ENCODE measurements at places on chromosomes 4 and X. TPM values are rescaled to one million over a fixed set of nuclear protein-coding genes. Genes with fewer than 3 reads are reported as not detected.

Gene HHIP
- not detected for total RNA-seq

Gene STBD1
- total RNA-seq, result 0.63 TPM

Gene HCCS
- total RNA-seq, result 26.8 TPM

Gene ZNF280C
- 5.3 TPM for total RNA-seq

GRCh38 chrX:386768-387575, at the start of gene PPP2R3B:
Gene PPP2R3B (minus strand): TSS chrX:386907. CDS start chrX:386691, 216 bp downstream.
- peaks cover 7% of the 10 kb centered on the region for H3K4me1 ChIP-seq
- peaks cover 3% of the 10 kb centered on the region for H3K36me3 ChIP-seq
- H3K27me3 ChIP-seq, result peaks cover 3% of the 10 kb centered on the region
- peak within 1 kb of the TSS; percentile 99 for H3K27ac ChIP-seq
- peak within 1 kb of the TSS; percentile 90 for H3K4me3 ChIP-seq

DNA sequence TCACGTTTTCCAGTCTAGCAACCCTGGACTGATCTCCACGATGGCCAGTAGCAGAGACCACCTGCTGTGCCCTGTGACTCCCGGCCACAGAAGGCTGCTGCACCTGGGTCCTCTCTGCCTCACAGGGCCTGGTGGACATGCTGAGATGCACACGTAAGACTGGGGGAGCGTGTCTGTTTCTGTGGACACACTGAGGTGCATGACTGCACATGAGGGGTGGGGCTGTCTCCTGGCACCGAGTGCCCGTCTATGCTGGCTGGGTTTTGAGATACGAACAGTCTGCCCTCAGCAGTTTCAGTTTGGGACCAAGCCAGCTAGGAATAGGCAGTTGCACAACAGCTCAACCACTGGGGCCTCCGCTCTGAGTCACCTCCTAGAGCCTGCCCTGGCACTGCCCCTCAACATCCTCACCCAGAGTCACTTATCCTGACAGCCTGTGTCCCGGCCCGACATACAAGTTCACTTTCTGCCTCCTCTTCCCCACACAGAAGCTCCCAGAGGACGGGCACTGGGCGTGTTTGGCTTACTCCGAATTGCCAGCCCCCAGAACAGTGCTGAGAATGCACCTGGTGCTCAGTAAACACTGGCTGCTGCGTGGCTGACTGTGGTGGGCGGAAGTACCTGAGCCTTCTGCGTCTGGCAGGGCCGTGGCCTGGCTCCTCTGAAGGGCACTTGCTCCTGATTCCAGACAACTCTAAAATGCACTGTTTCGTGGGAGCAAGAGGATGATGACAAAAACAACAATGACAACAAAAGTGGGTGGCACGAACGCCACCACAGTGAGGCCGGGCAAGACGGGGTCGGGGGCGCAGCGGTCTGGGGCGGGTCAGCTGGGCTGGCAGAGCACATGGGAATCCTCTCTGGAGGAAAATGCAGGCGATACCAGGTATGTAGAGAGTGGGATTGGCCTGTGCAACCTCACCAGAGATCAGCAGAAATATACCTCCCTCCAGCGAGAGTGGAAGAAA, 30.9 kb downstream of the RNF212 start:
- H3K27me3 ChIP-seq, result peaks cover 29% of the 10 kb centered on the region
- H3K4me3 ChIP-seq, result no peak overlapping the region
- no peaks in the 10 kb centered on the region for H3K36me3 ChIP-seq
- DNase-seq, result no peak
- no peak overlapping the region for H3K27ac ChIP-seq

GRCh38 chr4:69731847-69732246, 28.6 kb downstream of the SULT1B1 start:
- DNase-seq, result no peak
- H3K27me3 ChIP-seq, result no peaks in the 10 kb centered on the region
- peaks cover 2% of the 10 kb centered on the region for H3K36me3 ChIP-seq
- no peaks in the 10 kb centered on the region for H3K4me1 ChIP-seq
- H3K27ac ChIP-seq, result no peak overlapping the region
- H3K4me3 ChIP-seq, result no peak overlapping the region

GRCh38 chr4:39330353-39330752, 35.8 kb downstream of the RFC1 start:
- no peak for DNase-seq
- H3K27ac ChIP-seq, result no peak overlapping the region
- peaks cover 14% of the 10 kb centered on the region for H3K4me1 ChIP-seq
- H3K36me3 ChIP-seq, result peaks cover 22% of the 10 kb centered on the region

DNA sequence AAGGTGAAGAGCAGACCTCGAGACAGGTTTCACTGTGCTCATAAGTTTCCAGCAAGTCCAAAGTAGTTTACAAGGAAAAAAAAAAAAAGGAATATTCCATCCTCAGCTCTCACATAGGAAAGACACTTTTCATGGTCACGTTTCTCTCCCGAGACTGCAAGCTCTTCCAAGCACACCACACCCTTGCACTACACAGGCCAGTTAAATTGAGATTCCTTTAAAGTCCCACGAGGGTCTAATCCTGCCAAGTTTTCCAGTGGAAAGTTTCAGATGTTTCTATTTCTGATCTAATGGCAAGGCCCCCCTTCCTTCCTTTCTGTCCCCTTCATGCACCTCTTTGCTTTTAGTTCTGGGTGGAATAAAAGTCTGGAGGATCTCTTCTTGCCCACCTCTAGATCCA, 67.9 kb upstream of the PCDH19 start:
- no peaks in the 10 kb centered on the region for H3K27me3 ChIP-seq
- no peak for DNase-seq
- no peaks in the 10 kb centered on the region for H3K4me1 ChIP-seq
- no peaks in the 10 kb centered on the region for H3K36me3 ChIP-seq
- no peak overlapping the region for H3K27ac ChIP-seq

DNA sequence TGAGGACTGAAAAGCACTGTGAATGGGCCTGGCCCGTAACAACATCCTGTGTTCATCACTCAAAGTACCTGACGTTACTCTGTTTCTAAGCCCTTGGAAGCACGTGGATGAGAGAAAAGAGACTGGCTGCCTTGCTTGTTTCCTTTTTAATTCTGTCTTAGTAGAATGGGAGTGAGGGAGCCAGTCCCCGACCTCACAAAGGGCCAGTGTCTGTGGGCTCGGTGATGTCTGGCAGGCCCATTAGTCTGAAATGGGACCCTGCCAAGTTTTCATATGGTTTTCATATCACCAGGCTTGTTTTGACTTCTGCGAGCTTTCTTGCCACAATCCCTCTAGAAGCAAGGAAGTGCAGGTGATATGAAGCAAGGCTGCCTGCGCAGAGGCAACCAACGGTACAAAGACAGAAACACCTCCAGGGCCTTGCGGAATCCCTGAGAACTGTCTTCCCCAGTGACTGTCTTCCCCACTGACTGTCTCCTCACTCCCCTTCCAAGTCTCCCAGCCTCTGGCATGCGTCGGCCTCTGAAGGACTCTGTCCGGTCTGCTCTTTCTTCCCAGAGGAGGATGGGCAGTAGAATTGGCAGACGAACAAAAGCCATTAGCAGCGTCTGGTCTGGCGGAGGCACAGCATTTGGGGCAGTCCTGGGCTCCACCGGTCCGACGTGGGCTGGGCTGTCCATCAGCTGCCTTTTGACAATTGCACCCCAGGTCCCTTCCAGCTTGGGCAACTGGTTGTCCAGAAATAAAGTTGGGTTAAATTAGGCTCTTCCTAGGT, 20.2 kb upstream of the RASL11B start:
- H3K27me3 ChIP-seq, result no peaks in the 10 kb centered on the region
- no peak overlapping the region for H3K4me3 ChIP-seq
- peaks cover 17% of the 10 kb centered on the region for H3K4me1 ChIP-seq
- no peaks in the 10 kb centered on the region for H3K36me3 ChIP-seq
